ENCODE measurements at places on chromosomes 1 and 21.

GRCh38 chr1:154608397-154609270 is 648 bp upstream of the ADAR start:
- H3K36me3 ChIP-seq: peaks cover 27% of the 10 kb centered on the region
- peak overlapping the region; percentile 86 for H3K27ac ChIP-seq
- peak overlapping the region; percentile 74 for H3K4me3 ChIP-seq
- peak; percentile 15 for DNase-seq
- peaks cover 43% of the 10 kb centered on the region for H3K4me1 ChIP-seq

- H3K4me3 ChIP-seq: no peak overlapping the region
- H3K4me1 ChIP-seq: peaks cover 5% of the 10 kb centered on the region
- no peak overlapping the region for H3K27ac ChIP-seq
- no peak for DNase-seq
- H3K36me3 ChIP-seq: no peaks in the 10 kb centered on the region
Observed at GRCh38 chr1:47537966-47538365, 100.1 kb downstream of the FOXD2 start.

GRCh38 chr1:15008783-15009729 is 144.5 kb upstream of the TMEM51 start:
- no peak overlapping the region for H3K4me3 ChIP-seq
- peaks cover 32% of the 10 kb centered on the region for H3K27me3 ChIP-seq
- H3K4me1 ChIP-seq: no peaks in the 10 kb centered on the region
- H3K27ac ChIP-seq: no peak overlapping the region
- DNase-seq: no peak

GRCh38 chr1:203090421-203091198 is 4.8 kb upstream of the MYOG start:
- H3K27me3 ChIP-seq: peaks cover 59% of the 10 kb centered on the region
- no peak overlapping the region for H3K27ac ChIP-seq
- no peak for DNase-seq
- no peaks in the 10 kb centered on the region for H3K36me3 ChIP-seq
- H3K4me1 ChIP-seq: no peaks in the 10 kb centered on the region

DNA sequence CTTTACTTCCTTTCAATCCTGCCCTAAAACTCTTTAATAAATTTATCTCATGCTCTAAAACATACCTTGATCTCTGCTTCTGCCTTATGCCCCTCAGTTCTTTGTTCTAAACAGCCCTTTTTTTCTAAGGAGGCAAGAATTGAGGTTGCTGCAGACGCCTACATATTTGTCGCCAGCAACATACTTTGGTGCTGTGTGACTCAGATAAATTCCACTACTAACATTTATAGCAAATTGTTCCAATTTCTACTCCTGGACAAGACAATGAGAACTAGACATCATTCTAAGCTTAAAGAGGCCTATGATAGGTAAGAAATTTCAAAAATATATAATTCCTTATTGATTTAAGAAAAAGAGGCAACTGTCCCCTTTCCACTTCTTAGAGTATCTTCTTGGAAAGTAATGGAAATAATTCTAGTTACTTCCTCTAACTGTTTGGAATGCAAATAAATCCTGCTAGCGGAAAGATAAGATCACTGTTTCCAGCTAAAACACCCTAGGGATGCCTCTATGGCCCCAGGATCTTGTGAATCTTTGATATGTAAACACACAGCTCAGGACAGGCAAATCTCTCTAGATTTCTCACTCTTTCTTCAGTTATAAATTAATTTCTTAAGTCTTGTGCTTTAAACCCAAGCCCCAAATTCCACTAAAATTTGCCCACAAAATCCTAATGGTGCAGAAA is 869.1 kb downstream of the KCNT2 start:
- no peaks in the 10 kb centered on the region for H3K27me3 ChIP-seq
- H3K36me3 ChIP-seq: no peaks in the 10 kb centered on the region
- H3K4me1 ChIP-seq: no peaks in the 10 kb centered on the region
- no peak overlapping the region for H3K27ac ChIP-seq
- H3K4me3 ChIP-seq: no peak overlapping the region

- H3K27ac ChIP-seq: no peak overlapping the region
- H3K4me3 ChIP-seq: no peak overlapping the region
- H3K27me3 ChIP-seq: no peaks in the 10 kb centered on the region
Observed at GRCh38 chr1:87219626-87220025, 109.1 kb upstream of the LMO4 start.

- H3K4me1 ChIP-seq: peaks cover 2% of the 10 kb centered on the region
- no peak overlapping the region for H3K4me3 ChIP-seq
- no peak overlapping the region for H3K27ac ChIP-seq
- DNase-seq: no peak
Observed at GRCh38 chr1:38118976-38119375, 72.4 kb upstream of the POU3F1 start.
